ENCODE measurements at places on chromosomes 1 and 21.

DNA sequence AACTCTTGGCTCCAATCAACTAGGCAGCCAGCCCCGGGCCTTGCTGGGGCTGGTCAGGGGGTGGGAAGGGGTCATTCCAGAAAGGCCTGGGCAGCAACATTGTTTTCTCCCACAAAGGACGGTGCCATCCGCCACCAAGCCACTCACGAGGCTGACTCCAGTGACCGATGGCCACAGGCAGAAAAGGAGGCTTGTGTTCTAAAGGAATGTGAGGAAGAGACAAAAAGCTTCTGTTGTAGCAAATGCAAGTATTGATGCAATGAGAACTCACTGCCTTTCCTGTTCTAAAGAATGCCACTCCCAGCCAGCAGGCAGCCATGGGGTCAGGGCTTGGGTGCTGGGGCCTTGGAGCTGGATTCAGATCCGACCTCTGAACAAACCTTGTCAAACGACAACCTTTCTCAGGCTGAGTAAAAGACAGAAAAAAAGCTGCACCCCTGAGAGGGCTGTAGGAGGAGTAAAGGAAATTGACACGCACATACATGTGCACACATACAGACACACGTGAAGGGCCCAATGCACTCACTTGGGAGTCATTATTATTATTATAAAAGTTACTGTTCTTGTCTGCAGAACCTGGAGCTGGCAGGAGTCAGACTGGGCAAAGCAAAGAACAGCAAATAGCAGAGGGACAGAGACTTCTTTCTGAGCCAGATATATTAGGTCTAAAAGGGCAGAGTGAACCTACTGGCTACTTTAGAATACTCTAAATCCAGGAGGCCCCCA, 13.9 kb upstream of the PRMT2 start:
- no peak for DNase-seq

DNA sequence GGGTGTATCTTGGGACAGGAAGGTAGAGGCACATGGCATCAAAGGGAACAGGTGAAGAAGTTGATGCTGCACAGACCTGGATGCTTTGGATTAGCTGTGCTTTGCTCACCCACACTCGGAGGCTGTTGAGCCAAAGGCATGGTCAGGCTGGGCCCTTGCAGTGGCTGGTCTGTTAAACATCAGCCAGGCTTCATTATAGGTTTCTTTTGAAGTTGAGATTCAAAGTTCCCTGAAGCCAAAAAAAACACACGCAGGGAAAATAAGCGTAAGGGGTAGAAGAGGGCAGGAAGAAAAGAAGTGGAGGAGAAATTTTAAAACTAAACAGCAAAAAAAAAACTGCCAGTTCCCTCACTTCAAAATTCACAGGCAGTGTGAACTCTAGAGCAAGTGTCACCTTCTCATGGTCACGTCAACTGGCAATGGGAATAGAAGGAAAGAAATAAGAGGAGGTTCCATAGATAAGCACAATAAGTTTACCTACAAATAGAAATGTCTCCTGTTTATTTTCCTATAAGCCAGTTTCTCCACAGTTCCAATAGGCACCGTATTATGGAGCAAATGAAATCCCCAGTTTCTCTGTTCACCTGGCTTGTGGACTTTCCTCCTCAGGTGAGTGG, 139.5 kb downstream of the PAPPA2 start:
- no peak for DNase-seq

- no peak for DNase-seq
Observed at GRCh38 chr21:36322083-36322424, 2.1 kb downstream of the MORC3 start.

DNA sequence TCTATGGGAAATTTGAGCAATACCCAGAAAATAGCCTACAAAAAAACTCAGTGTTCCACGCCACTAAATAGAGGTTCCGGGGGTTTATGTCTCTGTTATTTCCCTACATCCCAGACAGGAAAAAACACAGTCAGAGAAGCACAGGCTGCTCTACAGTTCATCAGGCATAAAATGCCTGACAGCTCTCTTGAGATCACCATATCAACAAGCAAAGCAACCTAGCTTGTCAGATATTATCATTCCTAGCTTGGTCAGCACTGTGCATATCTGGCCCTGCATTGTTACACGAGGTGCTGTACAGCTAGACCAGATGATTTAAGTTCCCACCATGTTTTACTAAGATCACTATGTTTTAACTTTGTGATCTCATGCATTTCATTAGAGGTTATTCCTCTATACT, 172.6 kb downstream of the PTPRC start:
- no peak for DNase-seq

- peak; percentile 48 for DNase-seq
Observed at GRCh38 chr21:31173881-31174555, 135.7 kb upstream of the KRTAP19-8 start.

GRCh38 chr1:53398576-53399365, 60.4 kb upstream of the DMRTB1 start:
- DNase-seq, result no peak
